ENCODE measurements at places on chromosomes 2 and 18.

DNA sequence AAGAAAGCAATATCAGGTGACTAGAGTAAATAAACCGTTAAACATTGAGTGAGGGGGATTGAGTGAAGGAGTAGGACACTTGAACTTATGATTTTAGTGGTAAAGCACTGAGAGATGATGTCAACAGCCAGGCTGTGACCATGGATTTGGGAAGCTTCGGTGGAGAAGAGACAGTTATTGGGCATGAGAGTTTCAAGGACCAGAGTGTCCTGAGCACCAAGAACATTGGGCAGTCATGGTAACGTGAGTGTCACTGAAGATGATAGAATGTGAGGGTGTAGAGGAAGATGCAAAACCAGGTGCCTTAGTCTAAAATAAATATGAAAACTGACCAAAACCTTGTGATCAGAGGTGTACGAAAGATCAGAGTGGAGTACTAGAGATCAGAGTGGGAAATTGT is 248.1 kb downstream of the ASXL3 start:
- no peak for DNase-seq

DNA sequence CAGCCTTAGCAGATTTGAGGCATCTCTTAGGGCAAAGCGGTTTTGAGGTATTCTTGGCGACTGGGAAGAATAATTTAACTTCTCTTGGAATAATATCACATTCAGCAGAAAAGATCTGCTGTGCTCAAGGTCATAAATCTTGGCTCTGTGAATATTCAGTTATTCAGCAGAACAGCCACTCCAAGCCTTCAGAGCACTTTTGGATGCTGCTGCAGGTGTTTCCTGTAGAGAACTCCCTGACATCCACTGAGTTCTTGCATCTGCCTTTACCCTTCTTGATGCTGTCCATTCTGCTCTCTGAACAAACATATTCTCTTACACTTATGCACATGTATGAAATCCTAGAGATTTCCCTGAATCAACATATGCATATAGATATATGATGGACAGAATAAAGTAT is 390.3 kb downstream of the NRXN1 start:
- DNase-seq: no peak

GRCh38 chr2:240355001-240355891 is 80.2 kb upstream of the GPC1 start:
- no peak for DNase-seq

DNA sequence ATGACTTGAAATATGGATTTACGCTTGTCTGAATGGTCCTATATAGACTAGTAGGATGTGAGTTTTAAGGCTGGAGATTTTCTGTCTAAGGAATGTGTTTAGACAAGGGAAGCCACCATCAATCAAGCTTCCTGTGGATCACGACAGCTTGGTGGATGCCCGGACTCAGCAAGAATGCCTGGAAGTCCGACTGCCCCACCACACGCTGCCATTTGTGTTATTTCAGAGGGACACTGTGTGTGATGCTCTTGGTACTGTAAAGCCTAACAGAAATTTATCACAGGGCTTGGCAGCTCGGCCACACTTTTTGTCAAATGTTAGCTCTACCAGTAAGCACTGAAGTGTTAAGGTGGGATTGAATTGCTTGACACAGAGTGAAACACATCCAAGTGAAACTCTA is 127.1 kb upstream of the CDH7 start:
- no peak for DNase-seq

- no peak for DNase-seq
Observed at GRCh38 chr18:46624127-46624526, 32.9 kb downstream of the LOXHD1 start.

DNA sequence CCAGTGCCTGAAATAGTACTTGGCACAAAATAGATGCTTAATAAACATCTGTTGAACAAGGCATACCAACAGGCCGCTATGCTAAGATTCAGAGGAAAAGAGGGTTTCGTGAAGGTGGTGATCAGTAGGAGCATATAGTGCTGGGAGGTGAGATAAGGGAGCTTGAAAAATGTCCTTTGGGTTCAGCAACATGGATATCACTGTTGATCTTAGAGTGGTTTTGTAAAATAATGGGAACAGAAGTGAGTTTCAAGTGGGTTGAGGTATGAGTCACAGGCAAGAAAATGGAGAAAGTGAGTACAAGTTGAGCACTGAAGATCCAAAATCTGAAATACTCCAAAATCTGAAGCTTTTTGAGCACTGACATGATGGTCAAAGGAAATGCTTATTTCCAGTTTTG is 4.4 kb downstream of the CENPO start:
- no peak for DNase-seq

Data from GM03348 (cell line).